ENCODE measurements at places on chromosomes 2 and 18.

DNA sequence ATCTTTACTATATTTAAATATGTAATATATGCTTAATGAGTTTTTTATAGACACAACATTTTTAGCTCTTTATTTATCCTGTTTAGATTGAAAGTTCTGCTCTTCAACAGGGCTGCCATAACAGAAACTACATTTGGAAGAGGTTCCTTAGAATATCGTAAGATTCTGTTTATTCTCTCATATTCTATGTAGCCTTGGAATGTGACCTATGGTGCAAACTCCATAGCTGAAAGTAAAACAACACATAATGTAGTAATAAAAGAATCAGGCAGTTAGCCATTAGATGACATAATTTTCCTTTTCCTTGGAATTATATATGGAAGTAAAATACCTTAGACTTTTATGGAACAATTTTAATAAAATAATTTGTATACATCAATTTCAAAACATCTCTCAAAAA lies 91.3 kb downstream of the ZNF804A start:
- no peak for DNase-seq

DNA sequence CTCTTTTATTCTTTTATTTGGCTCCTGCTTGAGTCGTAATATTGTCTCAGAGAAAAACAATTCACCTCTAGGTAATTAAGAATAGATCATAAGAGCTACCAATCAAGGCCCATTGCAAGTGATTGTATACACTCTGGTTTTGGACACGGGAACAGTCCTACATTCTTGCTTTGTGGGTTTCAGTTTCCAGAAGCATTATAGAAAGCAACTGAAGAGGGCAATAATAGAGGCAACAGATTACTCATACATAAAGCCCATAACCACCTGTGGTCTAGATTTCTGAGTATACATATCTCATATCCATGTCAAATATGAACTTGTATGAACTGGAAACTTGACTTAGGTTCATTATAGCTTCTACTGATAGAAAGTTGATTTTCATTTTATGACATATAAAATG lies 65.4 kb downstream of the DIS3L2 start:
- DNase-seq = no peak

- DNase-seq = no peak
These were observed 380.7 kb downstream of the RBM43 start for GRCh38 chr2:150880986-150881385.

- DNase-seq = no peak
These were observed 59.8 kb downstream of the ITGA4 start for GRCh38 chr2:181516992-181517391.

DNA sequence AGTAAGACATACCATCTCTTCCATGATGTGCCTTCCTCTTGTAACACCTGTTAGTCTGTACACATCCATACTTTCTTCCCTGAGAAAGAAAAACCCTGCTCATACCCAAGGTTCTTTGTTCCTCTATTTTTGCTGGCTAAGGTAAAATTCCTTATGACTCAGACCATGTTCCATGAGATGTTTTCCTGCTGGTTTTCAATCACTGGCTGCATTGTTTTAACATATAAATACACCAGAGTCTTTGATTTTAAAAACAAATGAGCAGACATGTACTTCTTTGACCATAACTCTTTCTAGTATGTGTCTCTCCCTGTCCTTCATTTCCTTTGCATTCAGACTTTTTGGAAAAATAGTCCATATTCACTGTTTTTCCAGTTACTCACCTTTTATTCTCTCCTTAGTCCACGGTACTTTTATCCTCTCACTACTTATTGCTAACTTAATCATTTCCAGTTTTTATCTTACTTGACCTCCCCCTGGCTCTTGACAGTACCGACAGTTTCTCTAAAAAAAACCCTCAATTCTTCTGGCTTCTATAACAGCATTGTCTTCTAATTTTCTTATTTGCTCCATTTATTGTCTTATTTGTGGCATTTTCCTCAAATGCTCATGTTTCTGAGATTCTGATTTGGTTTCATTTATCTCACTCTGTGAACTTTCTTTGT lies 4.3 kb downstream of the VAPA start:
- DNase-seq = no peak

GRCh38 chr2:31231571-31232302 lies 2.2 kb upstream of the EHD3 start:
- no peak for DNase-seq

DNA sequence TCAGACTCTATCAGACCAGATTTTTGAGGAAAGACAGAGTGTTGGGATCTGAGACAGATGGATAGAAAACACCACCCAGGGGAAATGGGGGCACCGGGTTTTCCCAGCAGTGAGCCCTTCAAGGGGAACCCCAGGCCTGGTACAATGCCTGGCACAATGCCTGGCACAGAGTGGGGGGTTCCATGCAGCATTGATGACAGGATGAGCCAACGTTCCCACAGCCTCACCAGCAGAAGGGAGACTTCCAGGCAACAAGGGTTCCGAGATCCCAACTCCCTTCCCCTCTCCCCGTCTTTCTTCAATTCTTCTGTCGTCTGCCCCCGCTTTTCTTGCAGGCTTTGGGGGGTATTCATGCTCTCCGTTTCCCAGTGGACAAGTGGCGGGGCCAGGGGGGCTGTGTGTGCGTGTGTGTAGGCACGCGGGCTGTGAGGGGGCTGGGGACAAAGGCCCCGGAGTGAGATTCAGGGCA lies 132.1 kb upstream of the HAAO start:
- no peak for DNase-seq

- no peak for DNase-seq
These were observed 409.1 kb downstream of the CPS1 start for GRCh38 chr2:210965472-210965871.

- DNase-seq = no peak
These were observed 15.8 kb upstream of the PNO1 start for GRCh38 chr2:68141875-68142274.

- DNase-seq = no peak
These were observed 76.6 kb downstream of the EIPR1 start for GRCh38 chr2:3301001-3301400.

- no peak for DNase-seq
These were observed 49.5 kb upstream of the KIDINS220 start for GRCh38 chr2:8886876-8887275.

DNA sequence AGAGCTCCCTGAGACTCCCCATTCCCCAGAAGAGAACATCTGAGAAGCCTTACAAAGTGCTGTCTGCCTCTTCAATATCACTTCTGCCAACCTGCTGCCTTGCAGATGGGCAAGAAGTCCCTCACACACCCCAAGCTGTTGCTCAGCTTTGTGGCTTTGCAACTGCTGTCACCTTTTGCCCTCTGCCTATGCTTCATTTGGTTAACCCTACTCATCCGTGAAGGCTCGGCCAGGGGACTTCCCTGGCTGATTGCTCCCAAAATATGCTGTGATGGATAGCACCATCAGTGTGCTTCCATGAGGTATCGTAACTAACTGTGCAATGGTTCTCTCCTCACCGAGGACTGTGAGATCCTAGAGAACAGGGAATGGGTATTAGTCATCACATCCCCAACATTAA lies 88.9 kb upstream of the CYP1B1 start:
- no peak for DNase-seq

- no peak for DNase-seq
These were observed 2052.8 kb upstream of the CELF4 start for GRCh38 chr18:39618265-39619003.

GRCh38 chr2:226380679-226381078 lies 418.9 kb downstream of the IRS1 start:
- DNase-seq = no peak

DNA sequence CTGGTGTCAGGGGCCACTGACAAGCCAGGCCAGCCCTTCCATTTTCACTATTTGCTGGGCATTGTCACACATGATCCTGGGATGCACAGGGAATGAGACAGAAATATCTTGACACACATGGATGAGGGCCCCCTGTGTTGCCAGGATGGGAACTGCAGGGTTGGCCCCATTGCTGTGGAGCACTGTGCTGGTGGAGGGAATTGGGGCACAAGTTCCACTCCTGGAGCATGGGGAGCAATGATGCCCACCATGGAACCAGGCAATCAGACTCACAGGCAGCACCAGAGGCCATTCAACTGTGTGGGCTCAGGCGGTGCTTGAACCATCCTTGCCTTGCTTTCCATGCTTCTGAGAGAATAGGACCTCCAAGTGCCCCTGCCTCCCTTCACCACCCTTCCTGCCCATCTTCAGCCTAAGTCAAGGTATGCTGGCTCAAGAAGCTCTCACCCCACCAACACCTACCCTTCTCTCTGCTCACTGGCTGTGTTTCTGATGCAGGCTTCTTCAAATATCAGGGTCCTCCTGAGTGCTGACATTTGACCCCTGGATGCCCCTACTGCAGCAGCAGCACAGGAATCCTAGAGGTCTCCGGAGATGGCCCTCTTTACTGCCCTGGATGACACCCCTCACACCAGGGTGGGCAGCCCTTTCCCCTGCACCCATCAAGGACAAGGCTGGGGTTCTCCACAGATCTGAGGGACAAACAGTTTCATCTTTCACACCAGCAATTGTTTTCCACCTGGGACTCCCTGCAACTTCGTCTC lies 11.0 kb downstream of the ADRA2B start:
- no peak for DNase-seq

DNA sequence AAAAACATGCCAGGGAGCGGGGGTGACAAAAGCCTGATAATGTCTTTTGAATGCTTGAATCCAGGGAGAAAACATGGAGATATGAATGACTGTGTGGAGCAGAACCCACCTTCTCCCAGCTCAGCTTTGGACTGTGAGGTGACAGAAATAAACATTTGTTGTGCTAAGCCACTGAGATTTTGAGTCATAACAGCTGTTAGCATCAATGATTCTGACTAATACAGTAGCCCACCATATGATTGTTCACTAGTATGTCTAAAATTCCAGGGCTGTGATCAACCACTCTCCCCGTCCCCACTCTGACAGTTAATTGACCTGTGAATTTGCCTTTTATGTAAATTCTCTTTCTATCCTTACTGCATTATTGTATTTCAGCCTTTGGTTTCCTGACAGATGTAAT lies 69.1 kb downstream of the PDK1 start:
- DNase-seq = no peak

GRCh38 chr2:200129721-200130462 lies 174.5 kb downstream of the MAIP1 start:
- DNase-seq = no peak

DNA sequence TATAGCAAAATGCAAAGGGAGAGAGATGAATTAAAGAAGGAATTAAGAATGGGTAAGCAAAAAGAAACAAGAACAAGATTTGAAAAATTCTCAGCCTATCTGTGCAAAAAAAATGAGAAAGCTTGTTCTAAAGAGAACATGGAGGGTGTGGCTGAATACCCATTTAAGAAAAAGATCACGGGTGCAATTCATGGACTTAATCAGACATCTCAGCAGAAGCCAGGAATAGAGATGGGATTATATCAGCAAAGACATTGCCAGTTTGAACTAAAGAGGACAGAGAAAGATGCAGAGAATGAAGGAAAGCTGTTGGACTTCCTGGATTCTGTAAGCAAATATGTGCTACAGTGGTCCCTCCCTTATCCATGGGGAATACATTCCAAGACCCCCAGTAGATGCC lies 115.6 kb downstream of the RTTN start:
- no peak for DNase-seq

- DNase-seq = no peak
These were observed 217.9 kb downstream of the UBE2E3 start for GRCh38 chr2:181198183-181198864.

DNA sequence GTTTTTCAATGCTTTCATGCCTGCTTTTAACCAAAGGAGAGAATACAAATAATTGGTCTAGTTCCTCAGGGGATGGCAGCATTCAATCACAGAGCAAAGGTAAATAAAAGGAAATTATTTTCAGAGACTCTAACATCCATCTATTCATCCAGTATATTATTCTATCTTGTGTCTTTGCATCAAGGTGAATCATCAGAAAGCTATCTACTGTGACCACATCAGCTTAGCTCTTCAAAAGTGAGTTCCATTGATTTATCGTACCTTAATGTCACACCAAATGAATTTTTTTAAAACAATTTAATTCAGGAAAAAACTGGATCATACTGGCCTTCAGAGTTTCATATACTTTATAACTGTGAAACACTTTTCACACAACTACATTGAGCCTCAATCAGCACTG lies 66.1 kb downstream of the CHN1 start:
- DNase-seq = no peak

GRCh38 chr2:240420206-240421104 lies 15.0 kb upstream of the GPC1 start:
- no peak for DNase-seq

- DNase-seq = no peak
These were observed 71.9 kb downstream of the WDR7 start for GRCh38 chr18:56723068-56723467.

DNA sequence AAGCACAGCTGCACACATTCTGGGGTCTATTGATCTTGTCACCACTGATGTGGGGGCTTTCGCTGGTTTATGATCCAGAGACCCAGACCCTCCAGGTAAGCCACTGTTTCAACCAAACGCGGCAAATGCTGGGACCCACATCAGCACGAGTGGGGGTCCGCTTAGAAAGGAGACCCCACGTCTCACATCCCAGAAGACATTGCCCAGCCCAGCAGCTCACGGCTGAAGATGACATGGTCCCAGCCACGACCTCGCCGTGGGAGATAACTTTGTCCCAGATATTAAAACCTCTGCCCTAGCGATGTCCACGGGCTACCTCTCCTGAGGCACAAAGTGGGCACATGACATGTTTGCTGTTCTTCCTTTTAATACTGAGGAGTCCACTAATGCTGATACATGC lies 43.8 kb downstream of the LONRF2 start:
- no peak for DNase-seq

GRCh38 chr2:172775319-172775718 lies 39.7 kb downstream of the RAPGEF4 start:
- no peak for DNase-seq

- DNase-seq = no peak
These were observed 348.3 kb upstream of the FIGN start for GRCh38 chr2:164084066-164084465.

- DNase-seq = no peak
These were observed 45.4 kb upstream of the SCN1A start for GRCh38 chr2:166173263-166173662.

- DNase-seq = no peak
These were observed 111.4 kb downstream of the THNSL2 start for GRCh38 chr2:88281302-88282217.

GRCh38 chr2:20917719-20918572 lies 95.0 kb upstream of the LDAH start:
- DNase-seq = no peak

- DNase-seq = no peak
These were observed 295.4 kb upstream of the ZNF521 start for GRCh38 chr18:25647404-25647803.

DNA sequence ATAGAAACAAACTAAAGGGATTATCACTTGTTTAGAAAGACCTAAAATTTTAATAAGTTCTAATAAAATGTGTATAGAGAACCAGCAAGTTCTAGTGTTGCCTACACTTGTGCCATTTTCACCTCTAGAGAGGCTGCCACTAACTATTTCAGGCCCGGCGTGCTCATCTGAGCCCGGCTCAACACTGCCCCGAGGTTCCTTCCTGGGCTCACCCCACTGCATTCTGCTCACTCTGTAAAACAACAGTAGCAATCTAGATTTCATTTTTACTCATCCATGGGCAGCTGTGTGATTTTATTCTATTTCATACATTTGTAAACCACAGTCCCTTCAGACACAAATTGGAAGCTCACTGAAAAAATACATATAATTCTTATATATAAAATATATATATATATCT lies 253.2 kb downstream of the L3MBTL4 start:
- DNase-seq = no peak
